HS-27A (cell line): ENCODE measurements at places on chromosomes 1 and 21.

GRCh38 chr1:245493029-245493428, 338.2 kb downstream of the KIF26B start:
- DNase-seq: no peak

GRCh38 chr1:36691374-36691773, 208.7 kb upstream of the CSF3R start:
- no peak for DNase-seq

GRCh38 chr1:60874718-60875117, 207.6 kb upstream of the NFIA start:
- DNase-seq: no peak

- DNase-seq: no peak
Measured at GRCh38 chr1:37567023-37567422, 10.3 kb downstream of the DNALI1 start.

DNA sequence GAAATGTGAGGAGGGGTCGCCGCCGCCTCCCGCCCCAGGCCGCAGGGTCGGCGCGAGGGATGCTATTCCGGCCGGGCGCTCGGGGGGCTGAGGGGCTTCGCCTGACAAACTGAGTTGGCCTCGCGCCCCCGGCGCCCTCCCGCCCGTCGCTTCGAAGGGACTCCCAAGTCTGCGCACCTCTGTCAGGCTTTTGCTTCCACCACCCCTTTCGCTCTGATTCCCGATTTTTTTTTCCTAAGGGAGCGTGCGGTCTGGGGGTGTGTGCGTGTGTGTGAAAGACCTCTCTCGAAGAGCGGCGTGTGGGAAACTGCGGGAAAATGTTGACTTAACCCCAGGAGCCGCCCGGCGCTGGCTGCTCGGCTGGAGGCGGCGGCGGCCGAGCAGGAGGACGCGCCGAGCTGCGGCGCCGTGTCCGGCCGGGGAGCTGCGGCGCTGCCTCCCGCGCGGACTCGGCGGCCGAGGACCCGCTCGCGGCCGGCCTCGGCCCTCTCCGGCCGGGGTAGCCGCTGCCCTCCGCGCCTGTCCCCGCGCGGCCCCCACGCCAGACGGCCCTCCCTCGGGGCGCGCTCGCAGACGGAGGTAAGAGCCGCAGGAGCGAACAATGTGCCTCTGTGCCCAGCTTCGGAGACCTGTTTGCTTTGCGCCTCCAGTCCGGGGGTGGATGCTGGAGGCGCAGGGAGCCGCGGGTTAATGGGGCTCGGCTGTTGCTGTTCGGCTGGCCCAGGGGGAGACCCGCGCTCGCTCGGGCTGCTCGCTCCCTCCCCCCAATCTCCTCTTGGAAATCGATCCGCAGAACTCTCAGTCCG, 1.1 kb downstream of the ADGRL2 start:
- no peak for DNase-seq
